ENCODE measurements at places on chromosomes 4 and X.
A peak's percentile ranks its signal among the peaks of the same experiment; 100 is the strongest.

DNA sequence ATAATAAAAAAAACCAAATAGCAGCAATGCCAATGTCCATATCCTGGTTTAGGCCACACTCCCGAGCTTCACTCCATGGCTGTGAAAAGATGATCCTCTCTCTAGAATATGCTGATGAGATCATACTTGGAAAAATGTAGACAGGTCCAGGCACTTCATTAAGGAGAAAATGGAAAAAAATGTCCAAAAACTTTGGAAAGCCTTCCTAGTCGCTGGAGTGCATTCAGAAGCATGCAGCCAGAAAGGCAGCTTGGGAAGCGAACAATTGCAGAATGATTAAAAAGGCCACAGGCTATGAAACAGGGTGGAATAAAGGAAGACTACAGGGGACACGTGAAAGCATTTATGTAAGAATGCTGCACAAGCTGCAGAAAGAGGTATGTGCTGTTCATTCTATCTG lies 165.6 kb upstream of the HCCS start:
- DNase-seq, result no peak

DNA sequence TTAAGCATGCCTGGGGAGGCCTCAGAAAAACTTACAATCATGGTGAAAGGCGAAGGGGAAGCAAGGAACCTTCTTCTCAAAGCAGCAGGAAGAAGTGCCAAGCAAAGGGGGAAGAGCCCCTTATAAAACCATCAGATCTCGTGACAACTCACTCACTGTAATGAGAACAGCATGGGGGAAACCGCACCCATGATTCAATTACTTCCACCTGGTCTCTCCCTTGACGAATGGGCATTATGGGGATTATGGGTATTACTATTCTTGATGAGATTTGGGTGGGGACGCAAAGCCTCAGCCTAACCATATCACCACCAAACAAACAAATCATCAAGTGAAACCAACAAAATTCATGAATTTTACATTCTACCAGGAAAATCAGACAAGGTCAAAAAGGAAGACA lies 76.7 kb upstream of the TAB3 start:
- DNase-seq, result no peak

- no peak for DNase-seq
Observed at GRCh38 chrX:19162851-19163250, 40.6 kb upstream of the ADGRG2 start.

GRCh38 chr4:36351082-36351666 lies 69.8 kb downstream of the DTHD1 start:
- DNase-seq, result peak; percentile 75

GRCh38 chr4:135225551-135225950 lies 1024.0 kb upstream of the PABPC4L start:
- DNase-seq, result no peak

DNA sequence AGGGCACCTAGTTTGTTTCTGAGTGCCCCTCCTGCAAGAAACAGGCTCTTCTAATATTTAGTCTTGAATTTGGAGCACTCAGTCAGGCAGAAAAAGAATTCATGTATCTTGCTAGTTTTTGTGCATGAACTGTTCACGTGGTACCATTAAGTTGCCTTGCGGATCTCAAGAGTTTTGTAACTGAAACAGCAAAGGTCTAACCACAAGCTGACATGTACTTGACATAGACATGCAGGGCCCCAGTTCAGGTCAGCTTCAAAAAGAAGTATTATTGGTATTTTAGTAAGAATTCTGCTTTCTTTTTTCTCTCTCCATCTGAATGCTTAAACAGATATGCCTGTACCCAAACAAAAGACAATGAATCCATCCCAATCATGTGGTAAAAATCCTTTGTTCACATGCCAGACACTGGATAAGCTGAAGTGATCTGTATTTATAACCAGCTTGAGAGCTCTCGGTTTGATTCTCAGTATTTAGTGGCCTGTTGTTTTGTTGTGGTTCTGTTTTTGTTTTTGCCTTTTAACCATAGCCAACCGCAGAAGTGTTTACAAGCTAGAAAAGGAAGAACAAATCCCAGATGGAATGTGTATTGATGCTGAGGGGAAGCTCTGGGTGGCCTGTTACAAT lies 13.0 kb downstream of the RGN start:
- no peak for DNase-seq

DNA sequence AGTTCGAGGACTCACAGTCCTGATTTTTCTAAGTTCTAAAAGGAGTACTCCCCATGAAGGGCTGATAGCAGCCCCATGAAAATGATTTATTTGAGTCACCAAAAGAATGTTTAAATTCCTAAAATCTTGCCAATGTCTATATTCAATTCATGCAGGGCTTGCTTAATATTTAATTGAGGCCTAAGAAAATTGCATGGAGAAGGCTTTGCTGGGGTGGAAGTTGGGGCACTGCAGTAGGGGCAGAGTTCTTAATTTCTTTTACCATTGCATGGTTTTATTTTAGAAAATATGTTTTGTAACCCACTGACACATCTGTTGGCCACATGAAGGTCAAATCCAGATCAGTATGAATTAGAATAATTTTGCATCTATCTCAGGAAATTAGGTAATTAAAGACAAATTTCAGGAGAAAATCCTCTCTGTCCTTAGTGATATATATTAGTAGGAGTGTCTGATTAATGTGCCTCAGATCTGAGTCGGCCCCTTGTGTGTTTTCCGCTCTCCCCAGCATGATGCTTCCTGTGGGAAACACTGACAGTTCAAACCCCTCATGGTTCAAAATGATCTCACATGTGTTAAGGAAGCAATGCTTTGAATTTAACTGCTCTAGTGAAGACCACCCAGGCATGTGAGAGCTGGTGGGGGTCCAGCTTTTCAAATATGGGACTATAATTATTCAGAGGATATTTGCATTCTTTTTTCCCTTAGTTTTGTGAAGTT lies 54.0 kb upstream of the EGFL6 start:
- no peak for DNase-seq
